Omental fat pad (tissue), 4 donors: ENCODE measurements at places on chromosomes 7 and 10. TPM values are rescaled to one million over a fixed set of nuclear protein-coding genes. Genes with fewer than 3 reads are reported as not detected.

Gene BLNK
- 4.3 TPM for total RNA-seq

Gene ITGA8
- 2.3 TPM for total RNA-seq

Gene JCAD
- total RNA-seq, result 14.6 TPM

Gene NEUROD6
- not detected for total RNA-seq

Gene GARIN1A
- 2.8 TPM for total RNA-seq

Gene TMEM270
- total RNA-seq, result not detected

Gene STAM
- 19.1 TPM for total RNA-seq

Gene EXOSC1
- total RNA-seq, result 25.9 TPM

Gene AIMP2
- total RNA-seq, result 34.7 TPM

Gene DBF4
- total RNA-seq, result 19.2 TPM

Gene NEUROG3
- total RNA-seq, result 0.60 TPM

Gene CNPY1
- not detected for total RNA-seq

Gene NRP1
- 173 TPM for total RNA-seq
